ENCODE measurements at places on chromosomes 16 and 17. TPM values are rescaled to one million over a fixed set of nuclear protein-coding genes. Genes with fewer than 3 reads are reported as not detected.
A peak's percentile ranks its signal among the peaks of the same experiment; 100 is the strongest.

- no peak overlapping the region for H3K4me3 ChIP-seq
- no peak for DNase-seq
- peaks cover 3% of the 10 kb centered on the region for H3K36me3 ChIP-seq
- no peaks in the 10 kb centered on the region for H3K27me3 ChIP-seq
These were observed 11.4 kb downstream of the ACSF3 start for GRCh38 chr16:89104930-89105571.

DNA sequence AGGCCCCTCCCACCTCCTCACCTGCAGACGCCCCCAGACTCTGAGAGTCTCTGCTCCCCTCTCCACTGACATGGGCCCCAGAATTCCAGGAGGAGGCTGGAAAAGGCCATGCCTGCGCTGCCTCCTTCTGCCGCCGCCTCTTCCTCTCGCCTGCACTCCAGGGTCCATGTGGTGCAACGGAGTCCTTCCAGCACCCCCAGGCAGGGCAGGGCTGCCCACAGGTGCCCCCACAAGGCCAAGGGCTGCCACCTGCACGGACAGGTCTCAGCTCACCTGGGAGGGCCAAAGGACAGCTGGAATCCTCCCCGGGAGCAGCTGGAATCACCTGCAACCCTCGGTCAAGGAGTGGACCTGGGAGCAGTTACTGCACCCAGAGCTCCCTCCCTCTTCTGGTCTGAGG, 194.9 kb downstream of the RBFOX3 start:
- no peak overlapping the region for H3K4me3 ChIP-seq
- H3K27me3 ChIP-seq, result no peaks in the 10 kb centered on the region
- DNase-seq, result no peak

GRCh38 chr16:48004141-48004695, 151.6 kb downstream of the ABCC12 start:
- no peaks in the 10 kb centered on the region for H3K36me3 ChIP-seq
- H3K4me1 ChIP-seq, result no peaks in the 10 kb centered on the region
- DNase-seq, result no peak
- H3K4me3 ChIP-seq, result no peak overlapping the region

- DNase-seq, result no peak
- no peak overlapping the region for H3K27ac ChIP-seq
- no peak overlapping the region for H3K4me3 ChIP-seq
- peaks cover 70% of the 10 kb centered on the region for H3K27me3 ChIP-seq
- H3K4me1 ChIP-seq, result peaks cover 3% of the 10 kb centered on the region
- no peaks in the 10 kb centered on the region for H3K36me3 ChIP-seq
These were observed 3.5 kb upstream of the DLX4 start for GRCh38 chr17:49965524-49965909.

GRCh38 chr17:6110592-6110991, 40.4 kb downstream of the WSCD1 start:
- H3K27me3 ChIP-seq, result no peaks in the 10 kb centered on the region
- no peaks in the 10 kb centered on the region for H3K4me1 ChIP-seq
- no peak for DNase-seq
- H3K36me3 ChIP-seq, result no peaks in the 10 kb centered on the region

DNA sequence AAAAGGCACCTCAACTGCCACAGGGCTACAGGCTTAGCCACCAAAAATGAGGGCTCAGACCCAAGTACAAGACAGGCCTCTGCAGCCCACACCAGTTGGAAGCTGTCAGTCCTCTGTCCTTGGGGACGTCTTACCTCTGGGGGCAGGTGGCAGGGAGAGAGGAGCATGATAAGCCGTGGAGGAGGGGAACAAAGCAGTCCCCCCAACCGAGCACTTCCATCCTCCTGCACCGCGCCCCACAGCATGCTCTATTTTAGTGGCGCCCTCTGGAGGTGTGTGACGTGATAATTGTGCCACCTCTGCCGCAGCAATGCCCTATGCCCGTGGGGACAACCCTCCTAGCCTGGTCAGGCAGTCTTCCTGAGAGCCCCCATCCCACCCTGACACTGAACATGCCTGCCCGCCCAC, 13.6 kb downstream of the G6PC3 start:
- no peak overlapping the region for H3K27ac ChIP-seq
- H3K4me1 ChIP-seq, result no peaks in the 10 kb centered on the region
- H3K4me3 ChIP-seq, result no peak overlapping the region
- no peak for DNase-seq
- no peaks in the 10 kb centered on the region for H3K27me3 ChIP-seq
- peaks cover 3% of the 10 kb centered on the region for H3K36me3 ChIP-seq

GRCh38 chr16:19573997-19574396, 18.5 kb downstream of the VPS35L start:
- H3K27me3 ChIP-seq, result no peaks in the 10 kb centered on the region
- no peaks in the 10 kb centered on the region for H3K4me1 ChIP-seq
- peaks cover 46% of the 10 kb centered on the region for H3K36me3 ChIP-seq
- no peak for DNase-seq

- peaks cover 11% of the 10 kb centered on the region for H3K36me3 ChIP-seq
- H3K27ac ChIP-seq, result no peak overlapping the region
- no peak overlapping the region for H3K4me3 ChIP-seq
- no peak for DNase-seq
These were observed 10.2 kb downstream of the CRYBA1 start for GRCh38 chr17:29256735-29257466.

DNA sequence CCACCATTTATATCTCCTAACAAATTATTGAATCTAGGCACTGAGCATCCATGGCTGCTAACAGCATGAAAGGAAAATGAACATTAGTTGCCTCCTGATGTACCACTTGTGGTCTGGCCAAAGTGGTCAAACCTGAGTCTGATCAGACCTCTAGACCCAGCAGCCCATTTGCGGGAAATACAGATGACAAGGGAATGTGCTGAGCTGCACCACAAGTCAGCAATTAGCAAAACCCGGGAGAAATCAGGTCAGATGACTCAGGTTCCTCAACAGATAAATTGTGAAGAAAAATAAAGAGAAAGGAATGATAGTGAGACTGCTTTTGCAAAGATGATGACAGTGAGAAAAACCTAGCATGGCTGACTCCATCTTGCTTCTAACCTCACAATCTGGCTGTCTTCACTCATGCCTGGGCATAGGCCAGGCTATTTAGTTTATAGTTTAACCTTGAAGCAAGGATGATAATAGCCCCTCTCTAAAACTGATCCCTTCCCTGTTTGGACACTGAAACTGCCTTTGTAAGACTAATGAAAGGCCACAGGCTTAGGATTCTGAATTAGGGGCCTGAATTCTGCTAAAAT, 142.7 kb upstream of the ASIC2 start:
- no peak for DNase-seq
- no peaks in the 10 kb centered on the region for H3K27me3 ChIP-seq
- no peak overlapping the region for H3K27ac ChIP-seq
- H3K4me1 ChIP-seq, result no peaks in the 10 kb centered on the region
- H3K36me3 ChIP-seq, result no peaks in the 10 kb centered on the region

DNA sequence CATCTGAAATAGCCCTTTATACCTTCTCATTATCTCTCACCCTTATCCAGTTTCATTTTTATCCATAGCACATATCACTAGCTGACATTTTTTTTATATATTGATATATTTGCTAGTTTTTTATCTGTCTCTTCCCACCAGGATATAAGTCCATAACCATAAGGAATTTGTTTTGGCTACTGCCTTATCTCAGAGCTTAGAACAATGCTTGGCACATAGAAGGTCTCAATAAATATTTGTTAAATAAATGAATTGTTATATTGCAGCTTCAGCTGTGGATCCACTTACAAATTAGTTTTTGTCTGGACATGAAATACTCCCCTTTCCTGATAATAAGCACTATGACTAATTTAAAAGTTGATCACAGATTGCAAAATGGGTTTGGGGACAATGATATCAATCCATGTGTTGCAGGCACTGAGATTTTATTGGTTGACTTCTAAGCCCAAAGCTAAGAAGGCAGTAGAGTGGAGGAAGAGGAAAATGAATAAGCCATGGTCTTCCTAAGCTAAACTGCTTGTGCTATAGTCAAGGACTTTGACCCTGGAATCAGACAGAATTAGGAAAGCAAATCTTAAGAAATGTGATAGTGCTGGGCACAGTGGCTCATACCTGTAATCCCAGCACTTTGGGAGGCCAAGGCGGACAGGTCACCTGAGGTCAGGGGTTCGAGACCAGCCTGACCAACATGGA, 31.9 kb upstream of the YPEL2 start:
- H3K36me3 ChIP-seq, result no peaks in the 10 kb centered on the region
- no peak overlapping the region for H3K27ac ChIP-seq
- no peaks in the 10 kb centered on the region for H3K27me3 ChIP-seq
- no peak for DNase-seq

DNA sequence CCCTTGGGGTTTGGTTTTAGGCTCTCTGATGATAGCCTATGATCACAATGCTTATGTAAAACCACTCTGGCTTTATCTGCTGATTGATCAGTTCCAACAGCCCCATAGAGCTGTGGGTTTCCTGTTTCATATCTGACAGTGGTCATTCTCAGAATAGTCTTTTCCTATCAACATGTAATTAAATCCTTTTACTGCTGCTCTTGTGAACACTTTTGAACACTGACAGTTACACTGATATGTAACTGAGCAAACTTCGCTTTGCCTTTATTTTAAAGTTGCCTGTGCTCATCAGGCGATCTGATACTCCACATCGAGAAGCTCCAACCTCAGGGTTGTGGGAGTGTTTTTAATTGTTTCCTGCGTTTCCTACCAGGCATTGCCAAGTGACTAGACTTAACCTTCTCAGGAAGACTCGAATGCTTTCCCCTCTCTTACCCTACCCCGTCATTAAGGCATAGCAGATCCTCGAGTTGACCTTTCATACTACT, 17.3 kb upstream of the CLEC18B start:
- H3K4me1 ChIP-seq, result peaks cover 6% of the 10 kb centered on the region
- H3K36me3 ChIP-seq, result no peaks in the 10 kb centered on the region
- H3K27me3 ChIP-seq, result no peaks in the 10 kb centered on the region
- DNase-seq, result no peak
- H3K4me3 ChIP-seq, result no peak overlapping the region

GRCh38 chr16:66296591-66296990, 69.9 kb upstream of the CDH5 start:
- H3K27ac ChIP-seq, result no peak overlapping the region
- no peak for DNase-seq
- H3K36me3 ChIP-seq, result no peaks in the 10 kb centered on the region
- no peaks in the 10 kb centered on the region for H3K27me3 ChIP-seq
- H3K4me1 ChIP-seq, result no peaks in the 10 kb centered on the region

GRCh38 chr16:77376358-77376757, 58.5 kb downstream of the ADAMTS18 start:
- no peak overlapping the region for H3K27ac ChIP-seq
- no peaks in the 10 kb centered on the region for H3K27me3 ChIP-seq
- H3K36me3 ChIP-seq, result no peaks in the 10 kb centered on the region
- H3K4me3 ChIP-seq, result no peak overlapping the region
- H3K4me1 ChIP-seq, result no peaks in the 10 kb centered on the region

GRCh38 chr16:17259751-17260270, 210.9 kb downstream of the XYLT1 start:
- DNase-seq, result no peak
- no peak overlapping the region for H3K27ac ChIP-seq
- H3K4me3 ChIP-seq, result no peak overlapping the region
- no peaks in the 10 kb centered on the region for H3K27me3 ChIP-seq

GRCh38 chr17:39867084-39867879, 720 bp upstream of the ZPBP2 start:
- no peaks in the 10 kb centered on the region for H3K4me1 ChIP-seq
- no peak overlapping the region for H3K4me3 ChIP-seq
- H3K27ac ChIP-seq, result no peak overlapping the region
- no peaks in the 10 kb centered on the region for H3K36me3 ChIP-seq

GRCh38 chr17:1055751-1056645, 59.1 kb downstream of the TIMM22 start:
- H3K36me3 ChIP-seq, result no peaks in the 10 kb centered on the region
- H3K27ac ChIP-seq, result no peak overlapping the region
- DNase-seq, result peak; percentile 85
- no peak overlapping the region for H3K4me3 ChIP-seq
- no peaks in the 10 kb centered on the region for H3K27me3 ChIP-seq
- H3K4me1 ChIP-seq, result no peaks in the 10 kb centered on the region

- no peaks in the 10 kb centered on the region for H3K4me1 ChIP-seq
- no peak overlapping the region for H3K27ac ChIP-seq
- no peaks in the 10 kb centered on the region for H3K36me3 ChIP-seq
- DNase-seq, result peak; percentile 36
These were observed 18.5 kb downstream of the SEC14L5 start for GRCh38 chr16:4976611-4977145.

DNA sequence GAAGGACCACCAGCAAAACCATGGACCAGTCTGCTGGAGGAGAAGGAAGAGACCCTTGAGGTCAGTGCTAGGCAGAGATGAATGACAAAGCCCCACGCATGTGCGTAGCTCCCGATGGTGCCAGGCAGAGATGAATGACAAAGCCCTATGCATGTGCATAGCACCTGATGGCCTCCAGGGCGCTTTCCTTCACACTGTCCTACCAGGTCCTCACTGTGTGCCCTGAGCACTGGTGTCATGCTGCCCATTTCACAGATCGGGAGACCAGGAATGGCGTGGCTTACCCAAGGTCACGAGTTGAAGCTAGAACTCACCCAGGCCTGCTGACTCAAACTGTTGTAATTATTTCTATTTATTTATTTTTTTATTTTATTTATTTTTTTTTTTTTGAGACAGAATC, 149.6 kb downstream of the KATNIP start:
- no peaks in the 10 kb centered on the region for H3K27me3 ChIP-seq
- H3K36me3 ChIP-seq, result peaks cover 7% of the 10 kb centered on the region
- no peak overlapping the region for H3K4me3 ChIP-seq
- DNase-seq, result peak; percentile 39
- no peak overlapping the region for H3K27ac ChIP-seq

DNA sequence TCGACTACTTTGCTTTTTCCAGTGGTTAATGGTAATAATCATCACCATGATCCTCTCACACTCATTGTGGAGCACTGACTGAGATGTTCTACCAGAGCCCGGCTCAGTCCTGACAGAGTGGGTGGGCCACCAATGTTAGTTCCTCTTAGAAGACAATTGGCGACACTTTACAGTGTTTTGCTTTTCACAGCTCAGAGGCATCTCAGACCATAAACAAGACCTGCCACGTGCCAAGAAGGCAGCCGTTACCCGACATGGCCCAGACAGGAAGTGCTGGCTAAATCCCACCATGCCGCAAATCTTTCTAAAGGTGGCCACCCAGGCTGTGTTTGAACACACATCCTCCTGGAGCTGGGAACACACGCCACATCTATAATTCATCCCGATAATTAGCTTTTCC, 103.7 kb downstream of the XYLT1 start:
- no peaks in the 10 kb centered on the region for H3K27me3 ChIP-seq
- no peak for DNase-seq
- no peak overlapping the region for H3K4me3 ChIP-seq
- H3K4me1 ChIP-seq, result no peaks in the 10 kb centered on the region

GRCh38 chr16:74721716-74722115, 21.1 kb upstream of the MLKL start:
- no peaks in the 10 kb centered on the region for H3K27me3 ChIP-seq
- DNase-seq, result no peak
- H3K27ac ChIP-seq, result no peak overlapping the region
- H3K36me3 ChIP-seq, result no peaks in the 10 kb centered on the region
- H3K4me3 ChIP-seq, result no peak overlapping the region
- no peaks in the 10 kb centered on the region for H3K4me1 ChIP-seq

- no peaks in the 10 kb centered on the region for H3K36me3 ChIP-seq
- no peaks in the 10 kb centered on the region for H3K27me3 ChIP-seq
- H3K4me1 ChIP-seq, result peaks cover 5% of the 10 kb centered on the region
- peak overlapping the region; percentile 77 for H3K27ac ChIP-seq
- DNase-seq, result no peak
- H3K4me3 ChIP-seq, result no peak overlapping the region
These were observed 47.8 kb downstream of the BMERB1 start for GRCh38 chr16:15482068-15482747.

TP53TG3B gene
- polyA plus RNA-seq, result not detected

DNAH2 gene
- 0.17 TPM for polyA plus RNA-seq

CLEC18C gene
- polyA plus RNA-seq, result 67.9 TPM

SMIM22 gene
- 74.2 TPM for polyA plus RNA-seq

PHOSPHO1 gene
- 1.5 TPM for polyA plus RNA-seq

CCL1 gene
- polyA plus RNA-seq, result not detected

IST1 gene
- polyA plus RNA-seq, result 138 TPM

MYCBPAP gene
- polyA plus RNA-seq, result 2.9 TPM
